Thoracic aorta (tissue), 2 donors: ENCODE measurements at places on chromosomes 11 and 22. TPM values are rescaled to one million over a fixed set of nuclear protein-coding genes. Genes with fewer than 3 reads are reported as not detected.

DNA sequence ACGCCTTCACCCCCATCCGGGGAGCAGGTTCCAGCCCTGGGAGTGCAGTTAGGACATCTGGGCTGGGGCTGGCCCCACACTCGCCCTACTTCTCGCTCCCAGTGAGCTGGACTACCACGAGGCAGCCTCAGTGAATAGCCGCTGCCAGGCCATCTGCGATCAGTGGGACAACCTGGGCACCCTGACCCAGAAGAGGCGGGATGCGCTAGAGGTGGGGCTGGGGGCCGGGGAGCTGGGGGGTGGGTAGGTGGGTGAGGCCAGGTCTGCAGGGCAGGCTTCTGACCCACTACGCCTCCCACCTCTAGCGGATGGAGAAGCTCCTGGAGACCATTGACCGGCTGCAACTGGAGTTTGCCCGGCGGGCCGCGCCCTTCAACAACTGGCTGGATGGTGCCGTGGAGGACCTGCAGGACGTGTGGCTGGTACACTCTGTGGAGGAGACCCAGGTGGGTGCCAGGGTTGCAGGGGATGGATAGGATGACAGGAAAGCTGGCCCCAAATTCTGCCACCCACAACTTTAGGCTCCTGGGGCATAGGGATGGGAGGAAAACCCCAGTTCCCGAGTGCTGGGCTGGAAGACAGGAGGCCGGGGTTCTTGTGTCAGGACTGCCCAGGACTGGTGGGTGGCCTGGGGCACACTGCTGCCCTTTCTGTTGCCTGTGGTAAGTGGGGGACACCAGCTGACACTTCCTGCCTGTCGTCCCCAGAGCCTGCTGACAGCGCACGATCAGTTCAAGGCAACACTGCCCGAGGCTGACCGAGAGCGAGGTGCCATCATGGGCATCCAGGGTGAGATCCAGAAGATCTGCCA lies 8.3 kb downstream of the CTSF start:
- DNase-seq: no peak

Gene CHRDL2
- total RNA-seq: not detected

Gene GANAB
- 159 TPM for total RNA-seq

- no peak for DNase-seq
Measured at GRCh38 chr22:30033137-30033536, 47.1 kb upstream of the HORMAD2 start.

- DNase-seq: no peak
Measured at GRCh38 chr22:44710474-44711240, 8.7 kb downstream of the PRR5 start.

- DNase-seq: no peak
Measured at GRCh38 chr11:117426297-117426685, 98.6 kb downstream of the CEP164 start.

Gene NXPE2
- total RNA-seq: not detected

DNA sequence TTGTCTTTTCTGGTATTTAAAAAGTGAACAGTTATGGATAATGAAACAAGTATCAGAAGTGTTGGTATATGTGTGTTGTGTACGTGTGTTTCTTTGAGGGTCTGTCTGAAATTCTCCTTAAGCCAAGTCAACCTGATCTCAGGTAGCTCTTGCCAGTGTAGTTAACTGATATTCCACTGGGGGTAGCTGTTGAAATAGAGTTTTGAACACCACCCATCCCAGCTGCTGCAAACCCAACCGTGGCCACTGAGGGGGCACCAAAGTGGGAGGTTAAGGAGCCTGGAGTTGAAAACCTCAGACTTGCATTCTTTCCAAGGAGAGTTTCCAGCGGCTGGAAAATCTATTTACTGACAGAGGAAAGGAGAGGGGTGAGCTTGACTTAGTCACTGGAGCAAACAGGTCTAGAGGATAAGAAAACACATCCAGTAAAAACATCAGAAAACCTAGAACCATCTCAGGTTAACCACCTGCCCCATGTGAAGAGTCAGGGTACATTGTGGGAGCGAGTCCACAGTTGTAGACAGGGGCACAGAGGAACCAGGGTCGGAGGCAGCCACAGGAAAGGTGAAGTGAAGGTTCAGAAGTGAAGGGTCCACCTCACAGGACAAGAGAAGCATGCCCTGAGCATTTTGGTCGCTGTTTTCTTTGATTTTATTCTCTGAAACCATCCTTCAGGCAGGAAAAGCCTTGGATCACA lies 8.8 kb upstream of the CUL5 start:
- no peak for DNase-seq

Gene CEND1
- not detected for total RNA-seq

GRCh38 chr11:86548271-86548917 lies 124.0 kb downstream of the ME3 start:
- DNase-seq: no peak

Gene MS4A1
- not detected for total RNA-seq

- DNase-seq: no peak
Measured at GRCh38 chr11:119625206-119625978, 103.6 kb downstream of the NECTIN1 start.

- no peak for DNase-seq
Measured at GRCh38 chr11:45968901-45969300, 46.4 kb downstream of the LARGE2 start.

GRCh38 chr11:48031602-48032001 lies 51.2 kb downstream of the PTPRJ start:
- DNase-seq: no peak

Gene MEI1
- 1.8 TPM for total RNA-seq

GRCh38 chr22:40512426-40513136 lies 123.9 kb downstream of the MRTFA start:
- no peak for DNase-seq

Gene PRRG4
- total RNA-seq: 2.3 TPM

GRCh38 chr11:60922906-60923305 lies 1.4 kb upstream of the TMEM132A start:
- DNase-seq: no peak

DNA sequence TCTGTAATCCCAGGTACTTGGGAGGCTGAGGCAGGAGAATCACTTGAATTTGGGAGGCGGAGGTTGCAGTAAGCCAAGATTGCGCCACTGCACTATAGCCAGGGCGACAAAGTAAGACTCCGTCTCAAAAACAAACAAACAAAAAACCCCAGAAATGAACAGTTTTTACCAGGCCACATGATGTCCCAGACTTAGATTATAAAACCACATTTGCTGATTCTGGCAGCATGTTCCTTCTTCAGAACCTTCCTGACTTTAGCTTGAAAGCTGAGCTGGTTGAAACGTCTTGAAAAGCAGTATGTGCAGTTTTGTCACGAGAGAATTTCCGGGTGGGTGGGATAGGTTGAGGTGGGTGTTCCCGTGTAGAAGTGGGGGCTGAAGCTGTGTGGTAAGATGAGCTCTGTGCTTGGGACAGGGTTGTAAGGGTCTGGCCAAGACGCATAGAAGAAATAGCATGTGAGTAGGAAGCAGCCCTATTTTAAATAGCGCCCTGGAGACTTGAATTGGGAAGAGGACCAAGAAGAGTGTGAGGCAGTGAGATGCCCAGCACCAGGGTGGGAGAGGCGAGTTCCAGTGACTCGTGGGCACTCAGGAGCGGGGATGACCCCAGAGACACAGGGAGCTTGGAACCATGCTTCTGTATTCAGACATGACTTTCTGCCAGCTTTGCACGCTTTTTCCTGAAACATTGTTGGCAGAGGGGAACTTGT lies 7.6 kb downstream of the AP2A2 start:
- no peak for DNase-seq

Gene XPNPEP3
- total RNA-seq: 9.9 TPM

- DNase-seq: peak; percentile 37
Measured at GRCh38 chr22:44026630-44027511, 2.8 kb downstream of the PARVB start.

DNA sequence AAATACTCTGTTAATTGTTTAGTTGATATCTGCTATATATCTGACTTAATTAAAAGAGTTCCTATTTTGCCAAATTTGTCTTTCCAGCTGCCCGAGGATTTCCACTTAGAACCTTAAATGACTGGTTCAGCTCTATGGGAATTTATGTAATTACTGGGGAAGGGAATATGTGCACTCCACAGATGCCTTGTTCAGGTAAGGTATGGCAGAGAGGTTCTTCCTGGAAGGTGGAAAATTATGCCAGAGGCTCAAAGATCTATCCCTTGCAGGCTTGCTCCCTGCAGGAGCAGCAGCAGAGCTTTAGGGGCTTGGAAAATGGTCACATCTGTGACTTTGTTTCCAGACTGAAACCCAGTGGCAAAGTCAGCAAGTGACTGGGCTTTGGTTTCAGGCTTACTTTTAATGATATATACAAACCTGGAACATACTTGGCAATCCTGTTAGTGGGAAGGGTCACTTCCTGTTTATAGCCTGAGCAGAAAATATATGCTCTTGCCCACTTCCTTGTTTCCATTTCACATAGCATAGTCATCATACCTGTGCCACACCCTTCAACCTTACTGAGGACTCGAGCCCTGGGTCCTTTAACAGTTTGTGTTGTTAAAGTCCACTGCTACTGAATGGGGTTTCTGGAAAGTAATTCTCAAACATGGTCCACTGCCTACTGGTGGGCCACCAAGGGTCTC lies 23.7 kb downstream of the WBP2NL start:
- DNase-seq: no peak

Gene OR8G5
- total RNA-seq: not detected

DNA sequence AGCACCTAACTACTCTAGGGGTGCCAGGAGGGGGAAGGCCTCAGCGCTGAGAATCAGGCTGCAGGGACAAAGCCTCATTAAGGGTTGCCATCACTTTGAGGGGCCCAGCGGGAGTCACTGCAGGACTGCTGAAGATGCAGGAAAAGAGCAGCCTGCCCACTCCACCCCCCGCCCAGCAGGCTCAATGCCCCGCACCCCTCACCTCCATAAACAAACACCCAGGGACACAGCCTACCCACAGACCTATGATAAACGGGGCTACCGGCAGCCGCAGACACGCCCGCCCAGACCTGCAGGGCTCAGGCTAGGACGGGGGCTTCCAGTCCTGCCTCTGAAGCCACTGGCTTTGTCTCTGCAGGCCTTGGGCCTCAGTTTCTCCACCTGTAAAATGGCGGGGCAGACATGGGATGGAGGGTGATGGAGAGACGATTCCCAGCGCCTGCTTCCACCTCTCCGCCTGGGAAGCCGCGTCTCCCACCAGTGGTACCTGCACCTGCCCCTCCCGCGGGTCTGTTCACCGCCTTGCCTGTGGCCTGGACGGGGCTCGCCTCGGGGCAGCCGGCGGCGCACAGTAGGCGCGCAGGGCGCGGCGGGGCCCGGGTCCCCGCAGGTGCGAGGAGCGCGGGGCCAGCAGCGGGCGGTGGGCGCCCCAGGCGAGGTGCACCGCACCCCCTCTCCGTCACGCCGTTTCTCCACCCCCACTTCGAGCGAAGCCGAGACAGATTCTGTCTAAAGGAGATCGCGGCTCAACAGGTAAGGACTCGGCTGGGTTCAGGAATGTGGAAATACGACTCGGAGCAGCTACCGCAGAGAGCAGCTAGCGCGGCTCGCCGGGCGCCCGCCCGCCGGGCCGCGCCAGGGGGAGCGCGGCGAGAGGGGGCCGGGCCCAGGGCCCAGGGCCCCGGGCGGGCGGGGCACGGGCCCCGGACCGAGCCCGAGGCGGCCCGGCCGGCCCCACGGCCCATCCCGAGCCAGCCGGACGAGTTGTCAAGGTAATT lies 1.5 kb downstream of the WNT7B start:
- DNase-seq: no peak
